ENCODE measurements at places on chromosomes 16 and 17. TPM values are rescaled to one million over a fixed set of nuclear protein-coding genes. Genes with fewer than 3 reads are reported as not detected.
A peak's percentile ranks its signal among the peaks of the same experiment; 100 is the strongest.

DNA sequence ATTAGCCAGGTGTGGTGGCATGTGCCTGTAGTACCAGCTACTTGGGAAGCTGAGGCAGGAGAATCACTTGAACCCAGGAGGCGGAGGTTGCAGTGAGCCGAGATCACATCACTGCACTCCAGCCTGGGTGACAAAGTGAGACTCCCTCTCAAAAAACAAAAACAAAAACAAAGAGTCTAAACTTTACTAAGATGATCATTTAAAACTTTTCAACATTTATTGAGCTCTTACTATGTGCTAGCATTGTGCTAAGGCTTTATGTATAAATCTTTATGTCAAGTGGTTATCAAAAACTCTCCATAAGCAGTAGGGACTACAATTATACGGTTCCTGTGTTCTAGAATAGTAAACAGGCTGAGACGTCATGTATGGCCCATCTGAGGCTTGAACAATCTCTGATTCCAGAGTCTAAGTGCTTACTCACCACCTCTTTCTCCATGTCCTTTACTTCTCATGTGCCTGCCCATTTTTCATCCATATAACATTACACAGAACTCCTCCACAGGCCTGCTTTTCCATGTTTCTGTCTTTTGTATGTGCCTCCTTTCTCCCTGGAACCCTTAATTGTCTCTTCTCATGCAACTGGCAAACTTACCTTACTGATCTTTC, 66.7 kb downstream of the NUP88 start:
- no peak for DNase-seq
- H3K36me3 ChIP-seq: peaks cover 23% of the 10 kb centered on the region
- no peaks in the 10 kb centered on the region for H3K4me1 ChIP-seq
- H3K4me3 ChIP-seq: no peak overlapping the region
- H3K27me3 ChIP-seq: no peaks in the 10 kb centered on the region
- H3K27ac ChIP-seq: no peak overlapping the region

GRCh38 chr16:81612351-81613163, 166.5 kb upstream of the PLCG2 start:
- no peaks in the 10 kb centered on the region for H3K27me3 ChIP-seq
- DNase-seq: no peak
- no peak overlapping the region for H3K4me3 ChIP-seq
- H3K36me3 ChIP-seq: peaks cover 10% of the 10 kb centered on the region
- peaks cover 26% of the 10 kb centered on the region for H3K4me1 ChIP-seq

C16orf92 gene
- total RNA-seq: not detected

JPT2 gene
- 106 TPM for total RNA-seq

DNA sequence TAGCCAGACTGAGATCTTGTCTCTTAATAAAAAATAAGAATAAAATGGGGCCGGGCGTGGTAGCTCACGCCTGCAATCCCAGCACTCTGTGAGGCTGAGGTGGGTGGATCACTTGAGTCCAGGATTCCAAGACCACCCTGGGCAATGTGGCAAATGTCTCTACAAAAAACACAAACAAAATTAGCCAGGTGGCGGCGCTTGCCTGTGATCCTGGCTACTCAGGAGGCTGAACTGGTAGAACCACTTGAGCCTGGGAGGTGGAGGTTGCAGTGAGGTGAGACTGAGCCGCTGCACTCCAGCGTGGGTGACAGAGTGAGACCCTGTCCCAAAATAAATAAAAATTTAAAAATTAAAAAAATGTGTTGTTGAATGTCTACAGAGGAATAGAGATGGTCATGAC, 2.9 kb upstream of the DEF8 start:
- peaks cover 14% of the 10 kb centered on the region for H3K4me1 ChIP-seq
- H3K27me3 ChIP-seq: peaks cover 4% of the 10 kb centered on the region
- H3K4me3 ChIP-seq: no peak overlapping the region
- no peak for DNase-seq
- no peak overlapping the region for H3K27ac ChIP-seq
- H3K36me3 ChIP-seq: no peaks in the 10 kb centered on the region

DNA sequence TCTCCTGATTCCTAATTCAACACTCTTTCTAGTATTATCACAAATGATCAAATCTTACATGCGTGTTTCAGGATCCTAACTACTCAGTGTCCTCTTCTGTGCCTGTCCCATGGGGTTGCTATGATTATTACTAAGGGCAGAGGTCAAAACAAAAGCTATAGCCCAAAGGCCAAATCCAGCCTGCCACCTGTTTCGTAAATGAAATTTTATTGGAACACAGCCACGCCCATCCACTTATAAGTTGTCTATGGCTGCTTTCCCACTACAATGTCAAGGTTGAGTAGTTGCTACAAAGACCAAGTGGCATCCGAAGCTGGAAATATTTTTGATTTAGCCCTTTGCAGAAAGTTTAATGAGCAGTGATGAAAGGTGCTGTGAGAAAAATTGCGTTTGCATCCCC, 336.6 kb downstream of the TMEM114 start:
- no peaks in the 10 kb centered on the region for H3K36me3 ChIP-seq
- H3K4me1 ChIP-seq: no peaks in the 10 kb centered on the region
- H3K27ac ChIP-seq: no peak overlapping the region
- H3K4me3 ChIP-seq: no peak overlapping the region

PLA2G10 gene
- total RNA-seq: not detected

- no peak overlapping the region for H3K4me3 ChIP-seq
- H3K36me3 ChIP-seq: no peaks in the 10 kb centered on the region
- DNase-seq: no peak
- no peaks in the 10 kb centered on the region for H3K4me1 ChIP-seq
Observed at GRCh38 chr16:66958857-66959703, 2.0 kb upstream of the CES3 start.

- H3K36me3 ChIP-seq: peaks cover 50% of the 10 kb centered on the region
- DNase-seq: no peak
- no peaks in the 10 kb centered on the region for H3K27me3 ChIP-seq
- H3K27ac ChIP-seq: no peak overlapping the region
- no peak overlapping the region for H3K4me3 ChIP-seq
Observed at GRCh38 chr17:64042700-64043485, 22.5 kb upstream of the ICAM2 start.

GRCh38 chr17:21029036-21029435, 13.8 kb downstream of the USP22 start:
- no peak overlapping the region for H3K4me3 ChIP-seq
- H3K36me3 ChIP-seq: peaks cover 12% of the 10 kb centered on the region
- no peak overlapping the region for H3K27ac ChIP-seq
- no peaks in the 10 kb centered on the region for H3K27me3 ChIP-seq
- DNase-seq: no peak

DNA sequence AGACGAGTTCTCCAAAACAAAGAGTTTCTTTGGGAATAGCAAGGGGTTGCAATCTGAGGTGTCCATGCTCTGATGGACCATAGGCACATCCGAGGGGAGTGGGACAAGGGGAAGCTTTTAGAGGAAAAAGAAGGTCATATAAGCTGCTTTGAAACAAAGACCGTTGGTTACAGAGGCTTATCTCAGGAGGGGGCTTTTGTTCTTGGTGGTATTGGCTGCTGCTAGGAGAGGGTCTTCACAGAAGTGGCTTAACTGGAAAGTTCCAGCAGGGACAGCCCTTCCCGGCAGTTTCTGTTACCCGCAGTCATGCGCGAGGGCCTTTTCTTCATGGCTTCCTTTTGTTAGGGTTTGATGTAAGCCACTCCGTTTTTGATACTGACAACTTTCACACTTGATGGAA, 76.0 kb downstream of the RAP1GAP2 start:
- H3K27me3 ChIP-seq: no peaks in the 10 kb centered on the region
- no peaks in the 10 kb centered on the region for H3K4me1 ChIP-seq
- no peak for DNase-seq
- no peak overlapping the region for H3K4me3 ChIP-seq
- no peak overlapping the region for H3K27ac ChIP-seq

DNA sequence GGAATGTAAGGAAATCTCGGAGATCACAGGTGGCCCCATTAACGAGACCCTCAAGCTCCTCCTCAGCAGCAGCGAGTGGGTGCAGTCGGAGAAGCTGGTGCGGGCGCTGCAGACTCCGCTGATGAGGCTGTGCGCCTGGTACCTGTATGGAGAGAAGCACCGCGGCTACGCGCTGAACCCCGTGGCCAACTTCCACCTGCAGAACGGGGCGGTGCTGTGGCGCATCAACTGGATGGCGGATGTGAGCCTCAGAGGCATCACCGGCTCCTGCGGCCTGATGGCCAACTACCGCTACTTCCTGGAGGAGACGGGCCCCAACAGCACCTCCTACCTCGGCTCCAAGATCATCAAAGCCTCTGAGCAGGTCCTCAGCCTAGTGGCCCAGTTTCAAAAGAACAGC, 16.2 kb downstream of the MLYCD start:
- DNase-seq: no peak
- no peak overlapping the region for H3K27ac ChIP-seq
- H3K4me1 ChIP-seq: no peaks in the 10 kb centered on the region
- H3K4me3 ChIP-seq: no peak overlapping the region
- H3K27me3 ChIP-seq: no peaks in the 10 kb centered on the region

DNA sequence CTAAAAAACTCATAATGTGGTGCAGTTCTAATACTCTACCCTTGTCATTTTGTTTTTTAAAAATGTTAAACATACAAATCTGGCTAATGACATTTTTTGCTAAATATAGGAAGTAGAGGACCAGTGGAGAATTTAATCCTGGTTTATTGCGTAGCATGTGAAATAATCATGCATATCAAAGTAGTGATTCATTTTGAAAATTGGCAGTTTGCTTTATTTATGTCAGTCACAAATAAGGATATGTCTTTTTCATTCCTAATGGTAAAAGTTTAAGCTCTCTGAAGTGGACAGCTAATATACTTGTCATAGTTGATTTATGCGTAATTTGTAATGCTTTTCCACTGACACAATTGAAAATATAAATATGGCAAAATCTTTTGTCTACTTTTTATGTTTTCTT, 224.2 kb downstream of the BCAS3 start:
- no peaks in the 10 kb centered on the region for H3K27me3 ChIP-seq
- no peaks in the 10 kb centered on the region for H3K36me3 ChIP-seq
- H3K4me1 ChIP-seq: no peaks in the 10 kb centered on the region
- no peak overlapping the region for H3K4me3 ChIP-seq

DNA sequence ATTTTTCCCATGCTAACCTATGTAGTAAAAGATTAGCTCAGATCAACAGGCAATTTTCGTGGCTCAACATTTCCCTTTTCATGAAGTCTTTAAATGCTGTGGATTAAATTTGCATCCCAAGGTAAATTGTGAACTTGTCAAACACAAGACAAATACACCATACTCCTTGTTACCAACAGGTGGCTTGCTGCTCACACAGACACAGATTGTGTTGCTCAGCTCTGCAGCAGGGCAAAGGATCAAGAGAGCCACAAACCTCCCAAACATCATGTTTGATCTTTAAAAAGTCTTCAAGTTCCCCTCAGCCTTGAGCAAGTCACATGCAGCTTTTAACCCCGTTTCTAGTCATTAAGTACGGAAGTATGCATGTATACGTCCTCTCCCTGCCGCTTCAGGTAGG, 119.6 kb upstream of the CNTNAP4 start:
- no peaks in the 10 kb centered on the region for H3K36me3 ChIP-seq
- no peak overlapping the region for H3K4me3 ChIP-seq
- no peaks in the 10 kb centered on the region for H3K4me1 ChIP-seq
- DNase-seq: no peak
- H3K27me3 ChIP-seq: no peaks in the 10 kb centered on the region

TNFAIP1 gene
- total RNA-seq: 30.6 TPM

DNA sequence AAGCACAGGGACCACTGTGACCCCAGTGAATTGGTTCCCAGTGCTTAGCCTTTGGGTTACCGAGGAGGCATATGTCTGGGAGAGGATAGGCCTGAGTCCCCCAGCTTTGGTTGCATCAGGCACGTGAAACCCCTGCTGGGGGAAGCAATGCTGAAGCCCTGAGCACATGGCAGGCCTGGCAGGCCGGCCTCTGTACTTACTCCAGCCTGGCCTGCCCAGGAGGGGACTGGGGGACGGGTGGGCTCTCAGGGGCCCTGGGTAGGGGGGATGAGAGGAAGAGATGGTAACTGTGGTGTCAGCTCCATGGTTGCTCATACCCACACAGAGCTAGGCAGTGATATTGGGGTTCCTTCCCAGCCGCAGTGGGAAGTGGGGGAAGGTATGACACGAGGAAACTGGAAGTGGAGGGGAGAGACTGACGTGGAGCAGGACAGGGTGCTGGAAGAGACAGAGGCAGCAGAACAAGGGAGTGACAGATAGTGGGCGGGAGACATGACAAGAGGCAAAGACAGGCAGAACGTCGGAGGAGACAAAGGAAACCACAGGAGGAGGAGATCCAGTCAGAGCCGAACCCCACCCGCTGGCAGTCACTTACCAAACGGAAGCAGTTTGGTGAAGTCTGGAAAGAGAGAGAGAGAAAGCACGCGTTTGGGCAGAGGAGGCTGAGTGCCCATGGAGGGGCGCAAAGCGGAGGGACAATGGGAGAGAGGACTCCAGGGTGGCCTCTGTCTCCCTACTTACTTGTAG, 9.1 kb downstream of the TMEM208 start:
- peaks cover 24% of the 10 kb centered on the region for H3K36me3 ChIP-seq
- H3K27ac ChIP-seq: no peak overlapping the region
- H3K27me3 ChIP-seq: no peaks in the 10 kb centered on the region
- DNase-seq: no peak

- peaks cover 6% of the 10 kb centered on the region for H3K27me3 ChIP-seq
- H3K27ac ChIP-seq: no peak overlapping the region
- DNase-seq: no peak
Observed at GRCh38 chr16:67176662-67177061, 6.3 kb downstream of the NOL3 start.

- no peaks in the 10 kb centered on the region for H3K36me3 ChIP-seq
- no peak for DNase-seq
- no peaks in the 10 kb centered on the region for H3K4me1 ChIP-seq
- no peak overlapping the region for H3K4me3 ChIP-seq
Observed at GRCh38 chr16:83458612-83459011, 349.2 kb upstream of the HSBP1 start.

- H3K4me1 ChIP-seq: no peaks in the 10 kb centered on the region
- H3K4me3 ChIP-seq: no peak overlapping the region
- no peaks in the 10 kb centered on the region for H3K36me3 ChIP-seq
Observed at GRCh38 chr16:83717308-83717707, 90.5 kb upstream of the HSBP1 start.

DNA sequence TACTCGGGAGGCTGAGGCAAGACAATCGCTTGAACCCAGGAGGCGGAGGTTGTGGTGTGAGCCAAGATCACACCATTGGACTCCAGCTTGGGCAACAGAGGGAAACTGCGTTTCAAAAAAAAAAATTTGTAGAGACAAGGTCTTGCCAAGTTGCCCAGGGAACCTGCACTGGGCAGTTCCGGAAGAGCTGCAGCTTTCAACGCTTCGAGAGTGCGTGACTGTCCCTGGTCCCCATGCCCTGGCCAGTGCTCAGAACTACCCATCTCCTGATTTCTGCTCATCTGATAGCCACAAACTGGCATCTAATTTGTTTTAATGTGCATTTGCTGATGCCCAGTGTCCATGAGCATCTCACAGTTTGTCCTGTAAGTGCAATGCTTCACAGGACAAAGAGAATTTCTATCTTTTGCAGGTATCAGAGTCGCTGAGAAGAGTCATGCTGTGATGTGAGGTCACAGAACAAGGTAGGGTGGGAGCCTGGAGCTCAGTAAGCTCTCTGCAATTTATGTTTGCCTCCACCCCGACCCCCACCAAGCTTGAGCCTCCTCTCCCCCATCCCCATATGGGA, 3.9 kb downstream of the ACTG1 start:
- H3K4me3 ChIP-seq: peak overlapping the region; percentile 92
- peak overlapping the region; percentile 85 for H3K27ac ChIP-seq
- H3K36me3 ChIP-seq: peaks cover 33% of the 10 kb centered on the region
- DNase-seq: no peak
- peaks cover 19% of the 10 kb centered on the region for H3K4me1 ChIP-seq
